ENCODE measurements at places on chromosomes 2 and 18.

- DNase-seq = peak; percentile 17
These were observed 1.0 kb upstream of the PUM2 start for GRCh38 chr2:20351555-20352229.

DNA sequence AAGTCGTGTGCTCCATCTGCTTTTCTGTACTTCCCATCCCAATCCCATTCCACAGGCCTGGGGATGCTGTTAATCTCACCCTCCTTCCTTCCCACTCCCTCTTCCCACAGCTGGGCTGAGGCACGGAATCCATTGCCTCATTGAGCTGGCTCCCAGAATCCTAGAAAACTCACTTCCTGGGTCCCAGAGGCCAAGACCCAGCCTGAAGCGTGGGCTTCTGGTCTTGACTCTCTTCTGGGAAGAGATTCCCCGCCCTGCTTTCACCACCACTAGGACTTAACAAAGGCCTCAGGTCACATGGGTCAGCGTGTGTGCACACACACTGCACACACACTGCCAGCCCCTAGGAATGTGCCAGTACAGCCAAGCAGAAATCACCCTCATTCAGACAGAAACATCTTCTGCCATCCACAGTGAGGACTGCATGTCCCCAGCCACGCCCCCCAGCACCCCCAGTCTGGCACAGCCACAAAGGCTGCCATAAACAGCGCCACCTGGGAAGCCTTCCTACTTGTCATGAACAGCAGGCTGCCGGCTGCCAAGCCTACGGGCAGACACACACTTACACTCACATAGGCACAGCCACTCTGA lies 165.8 kb downstream of the TNS1 start:
- DNase-seq = peak; percentile 5

DNA sequence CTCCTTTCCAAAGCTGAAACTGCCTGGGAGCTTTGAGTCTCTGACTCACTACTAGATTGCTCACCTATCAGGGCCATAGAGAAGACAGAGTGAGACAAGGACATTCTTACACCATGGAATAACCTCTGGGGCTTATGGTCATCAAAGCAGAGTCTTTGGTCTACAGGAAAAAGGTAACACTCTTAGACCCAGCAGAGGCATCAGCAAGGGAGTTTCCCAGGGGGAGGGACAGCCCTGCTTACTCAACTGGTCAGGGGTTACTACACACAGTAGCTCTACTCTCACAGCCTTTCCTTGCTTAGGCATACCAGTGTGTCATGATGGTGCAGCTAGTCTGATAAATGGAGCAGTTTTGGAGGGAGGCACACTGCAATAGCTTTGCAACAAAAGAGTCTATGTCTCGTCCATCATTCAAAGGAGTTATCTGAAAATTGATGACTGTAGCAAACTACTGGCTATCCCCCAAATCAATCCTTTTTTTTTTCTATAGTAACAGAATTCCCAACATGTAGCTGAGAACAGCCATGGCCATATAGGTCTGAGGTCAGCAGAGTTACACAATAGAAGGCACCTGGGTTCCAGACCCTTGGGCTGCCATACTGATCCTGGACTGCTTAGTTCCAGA lies 22.4 kb upstream of the CD28 start:
- DNase-seq = no peak

DNA sequence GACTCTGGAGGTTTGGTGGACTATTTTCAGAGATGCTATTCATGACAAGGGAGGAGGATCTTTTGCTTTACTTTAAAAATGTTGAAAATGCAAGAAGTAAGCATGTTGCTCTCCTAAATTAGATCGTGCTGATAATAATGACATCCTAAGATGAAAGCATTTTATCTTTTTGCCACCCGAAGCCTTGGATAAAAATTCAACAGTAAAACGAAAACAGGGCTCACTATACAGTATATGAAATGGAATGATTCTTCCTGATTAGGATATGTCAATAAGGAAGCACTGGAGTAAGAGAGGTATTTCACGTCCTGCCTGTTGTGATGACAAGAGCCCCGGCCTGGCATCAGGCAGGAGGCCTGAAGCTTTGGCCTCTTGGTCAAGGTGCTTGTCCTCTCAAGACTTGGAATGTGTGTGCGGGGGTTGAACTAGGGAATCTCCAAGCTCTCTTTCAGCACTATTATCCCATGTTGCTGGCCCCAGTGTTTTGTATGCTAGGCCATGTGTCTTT lies 306.0 kb downstream of the MTX2 start:
- DNase-seq = no peak

GRCh38 chr2:28271231-28271918 lies 121.3 kb upstream of the FOSL2 start:
- no peak for DNase-seq

DNA sequence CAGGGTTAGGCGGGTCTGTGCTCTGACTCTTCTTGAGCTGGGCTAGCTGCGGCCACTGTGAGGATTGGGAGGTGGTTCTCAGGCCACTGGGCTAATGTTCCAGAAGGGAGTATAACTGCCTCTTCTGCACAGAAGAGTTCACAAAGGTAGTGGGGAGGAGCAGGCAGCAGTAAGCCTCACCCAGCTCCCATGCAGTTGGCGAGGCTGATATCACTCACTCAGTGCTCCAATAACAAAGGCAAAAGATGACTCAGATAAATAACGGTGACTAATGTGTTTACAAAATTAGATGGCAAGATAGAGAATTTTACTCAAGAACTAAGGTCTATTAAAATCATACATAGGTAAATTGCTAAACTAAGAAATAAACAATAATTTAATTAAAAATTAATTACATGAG lies 174.2 kb upstream of the TMEM200C start:
- DNase-seq = no peak

- DNase-seq = no peak
These were observed 80.5 kb upstream of the CAVIN2 start for GRCh38 chr2:191927319-191927867.

GRCh38 chr18:58315739-58316215 lies 271.8 kb downstream of the NEDD4L start:
- no peak for DNase-seq
